Osteoblast (primary cell): ENCODE measurements at places on chromosomes 11 and 22. TPM values are rescaled to one million over a fixed set of nuclear protein-coding genes. Genes with fewer than 3 reads are reported as not detected.

Gene CTTN
- 426 and 429 TPM in 2 replicates for total RNA-seq

Gene TSKU
- 23.5 and 24.2 TPM in 2 replicates for total RNA-seq

Gene LRP4
- total RNA-seq = 1.5 and 2.2 TPM in 2 replicates

Gene BAIAP2L2
- total RNA-seq = 0.88 and 1.1 TPM in 2 replicates

Gene TMEM191C
- total RNA-seq = 0.59 and 0.72 TPM in 2 replicates

Gene TTC36
- total RNA-seq = 1.1 and 1.2 TPM in 2 replicates

Gene KRTAP5-5
- total RNA-seq = not detected in 2 replicates

Gene OR5B21
- total RNA-seq = not detected in 2 replicates

Gene ANO1
- 0.88 TPM in 1 of 2 replicates, not detected in the other for total RNA-seq

Gene C1QTNF5
- 35.9 and 41.3 TPM in 2 replicates for total RNA-seq

Gene CASTOR1
- 5.3 and 5.8 TPM in 2 replicates for total RNA-seq

Gene DGCR2
- total RNA-seq = 40.7 and 43.4 TPM in 2 replicates

Gene POU2F3
- total RNA-seq = under 0.01 TPM in 1 of 2 replicates, not detected in the other

Gene EXPH5
- total RNA-seq = under 0.01 and 0.59 TPM in 2 replicates

Gene OR52N4
- total RNA-seq = not detected in 2 replicates

Gene IL10RA
- 1.1 TPM in 1 of 2 replicates, not detected in the other for total RNA-seq

Gene TUB
- 19.2 and 23.5 TPM in 2 replicates for total RNA-seq

Gene LINC01488
- not detected in 2 replicates for total RNA-seq

Gene NDUFS3
- 55.0 and 56.9 TPM in 2 replicates for total RNA-seq

Gene TRIM68
- 13.6 and 17.7 TPM in 2 replicates for total RNA-seq

Gene FGF19
- not detected in 2 replicates for total RNA-seq

Gene PATE1
- total RNA-seq = not detected in 2 replicates

Gene OR56A1
- under 0.01 TPM in 2 replicates for total RNA-seq

Gene TRIM3
- 25.3 and 36.2 TPM in 2 replicates for total RNA-seq

Gene NCAM1
- 1.2 and 2.2 TPM in 2 replicates for total RNA-seq

Gene CCDC81
- 0.36 and 0.88 TPM in 2 replicates for total RNA-seq

Gene CELF1
- total RNA-seq = 136 and 148 TPM in 2 replicates

Gene CHRDL2
- under 0.01 TPM in 1 of 2 replicates, not detected in the other for total RNA-seq

Gene BTBD18
- not detected in 2 replicates for total RNA-seq

Gene MISFA
- under 0.01 and 0.29 TPM in 2 replicates for total RNA-seq

Gene SHANK3
- 0.36 and 0.59 TPM in 2 replicates for total RNA-seq

Gene SMIM35
- total RNA-seq = not detected in 2 replicates

Gene OR4D9
- total RNA-seq = not detected in 2 replicates

Gene UBE4A
- total RNA-seq = 63.0 and 63.4 TPM in 2 replicates

Gene PTPN5
- not detected in 2 replicates for total RNA-seq

Gene PKP3
- 0.88 and 2.5 TPM in 2 replicates for total RNA-seq

Gene RFPL2
- total RNA-seq = not detected in 2 replicates

Gene SLC22A6
- not detected in 2 replicates for total RNA-seq

Gene RHOD
- 26.8 and 27.5 TPM in 2 replicates for total RNA-seq

Gene LARGE1
- 22.8 and 23.6 TPM in 2 replicates for total RNA-seq

Gene DDTL
- 1.8 TPM in 2 replicates for total RNA-seq

Gene RIC3
- not detected in 2 replicates for total RNA-seq

Gene RFPL3
- not detected in 2 replicates for total RNA-seq

Gene HOATZ
- not detected in 2 replicates for total RNA-seq

Gene ROM1
- total RNA-seq = 6.5 TPM in 2 replicates

Gene BDNF
- total RNA-seq = 6.9 and 8.0 TPM in 2 replicates

Gene SEZ6L
- not detected in 2 replicates for total RNA-seq

Gene VWA5A
- total RNA-seq = 12.3 and 17.4 TPM in 2 replicates

Gene YPEL1
- 1.8 and 2.2 TPM in 2 replicates for total RNA-seq

Gene OR51I1
- under 0.01 TPM in 1 of 2 replicates, not detected in the other for total RNA-seq

Gene MAJIN
- total RNA-seq = not detected in 2 replicates

Gene PGAP2
- total RNA-seq = 10.3 and 10.9 TPM in 2 replicates

Gene VPREB1
- total RNA-seq = not detected in 2 replicates
